ENCODE measurements at places on chromosomes 1 and 21.
A peak's percentile ranks its signal among the peaks of the same experiment; 100 is the strongest.

- DNase-seq: no peak
These were observed 3.6 kb downstream of the LEPR start for GRCh38 chr1:65423884-65424572.

GRCh38 chr1:13818926-13819325 is 118.9 kb downstream of the PRDM2 start:
- no peak for DNase-seq

DNA sequence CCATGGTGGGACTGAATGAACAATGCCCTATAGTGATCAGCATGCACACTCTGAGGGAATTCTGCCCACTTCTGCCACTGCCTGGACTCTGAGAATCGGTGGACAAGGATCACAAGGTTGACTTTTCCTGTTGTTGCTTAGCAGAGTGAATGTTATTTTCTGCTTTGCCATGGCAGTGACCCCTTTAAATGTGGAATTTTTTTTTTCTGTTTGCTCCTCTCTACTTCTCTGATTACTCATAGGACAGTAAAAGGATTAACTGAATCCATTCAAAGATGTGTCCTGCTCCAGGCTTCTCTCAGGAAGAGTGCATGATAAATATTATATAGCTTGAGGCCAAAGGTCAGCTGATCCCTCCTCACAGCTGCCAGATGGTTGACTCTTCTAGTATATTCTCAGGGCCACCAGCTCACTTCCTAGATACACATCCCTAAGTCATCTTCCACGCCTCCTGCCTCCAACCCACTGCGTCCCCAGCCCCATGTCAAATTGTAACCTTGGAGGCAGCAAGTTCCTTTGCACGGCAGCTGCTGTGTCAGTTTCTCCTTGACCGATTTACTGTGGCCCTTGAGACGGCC is 74.0 kb upstream of the RALGPS2 start:
- peak; percentile 93 for DNase-seq

DNA sequence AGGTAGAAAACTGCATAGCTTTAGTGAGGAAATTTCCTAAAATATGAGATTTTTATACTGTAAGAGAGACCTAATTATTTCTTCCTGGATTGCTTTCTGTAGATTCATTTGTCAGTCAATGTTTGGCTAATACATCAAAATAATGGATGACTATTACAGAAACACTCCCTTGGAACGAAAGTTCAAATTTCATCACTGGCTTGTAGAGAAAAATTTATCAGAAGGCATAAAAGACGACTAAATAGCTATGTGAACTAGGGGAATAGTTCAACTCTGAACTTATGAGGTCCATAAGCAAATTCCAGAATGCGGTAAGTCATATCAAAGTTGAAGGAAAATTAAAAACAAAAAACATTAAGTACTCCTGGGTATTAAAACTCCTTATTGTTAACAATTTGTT is 36.0 kb downstream of the WNT2B start:
- DNase-seq: no peak

DNA sequence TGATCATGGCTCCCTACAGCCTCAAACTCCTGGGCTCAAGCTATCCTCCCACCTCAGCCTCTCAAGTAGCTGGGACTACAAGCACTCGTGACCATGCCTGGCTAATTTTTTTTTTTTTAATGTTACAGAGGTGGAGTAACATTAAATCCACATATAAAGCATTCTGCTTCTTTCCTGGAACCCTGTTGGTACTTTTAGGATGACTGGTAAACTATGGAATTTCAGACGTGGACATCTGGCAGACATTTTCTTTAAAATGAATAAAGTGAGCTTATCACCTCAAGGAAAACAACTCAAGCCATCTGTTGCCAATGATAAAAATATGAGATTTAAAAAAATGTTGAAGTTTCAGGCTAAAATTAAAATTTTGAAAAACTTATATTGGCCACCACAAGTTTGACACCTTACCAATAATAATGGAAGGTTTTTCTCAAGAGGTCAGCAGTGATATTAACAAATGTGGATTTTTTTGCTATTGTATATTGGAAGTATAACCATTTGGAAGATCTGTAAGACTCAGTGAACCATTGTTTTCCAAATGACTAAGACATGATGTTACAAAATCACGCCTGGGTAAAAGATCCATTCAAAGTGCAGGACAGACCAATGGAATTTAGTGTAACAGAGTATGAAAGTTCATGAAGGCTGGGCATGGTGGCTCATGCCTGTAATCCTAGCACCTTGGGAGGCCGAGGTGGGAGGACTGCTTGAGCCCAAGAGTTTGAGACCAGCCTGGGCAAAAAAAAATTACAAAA is 52.7 kb upstream of the EIF4G3 start:
- DNase-seq: no peak

- DNase-seq: no peak
These were observed 635.9 kb downstream of the MATN1 start for GRCh38 chr1:30087465-30087864.

- DNase-seq: peak; percentile 63
These were observed 34.1 kb upstream of the GPR52 start for GRCh38 chr1:174413632-174414031.

DNA sequence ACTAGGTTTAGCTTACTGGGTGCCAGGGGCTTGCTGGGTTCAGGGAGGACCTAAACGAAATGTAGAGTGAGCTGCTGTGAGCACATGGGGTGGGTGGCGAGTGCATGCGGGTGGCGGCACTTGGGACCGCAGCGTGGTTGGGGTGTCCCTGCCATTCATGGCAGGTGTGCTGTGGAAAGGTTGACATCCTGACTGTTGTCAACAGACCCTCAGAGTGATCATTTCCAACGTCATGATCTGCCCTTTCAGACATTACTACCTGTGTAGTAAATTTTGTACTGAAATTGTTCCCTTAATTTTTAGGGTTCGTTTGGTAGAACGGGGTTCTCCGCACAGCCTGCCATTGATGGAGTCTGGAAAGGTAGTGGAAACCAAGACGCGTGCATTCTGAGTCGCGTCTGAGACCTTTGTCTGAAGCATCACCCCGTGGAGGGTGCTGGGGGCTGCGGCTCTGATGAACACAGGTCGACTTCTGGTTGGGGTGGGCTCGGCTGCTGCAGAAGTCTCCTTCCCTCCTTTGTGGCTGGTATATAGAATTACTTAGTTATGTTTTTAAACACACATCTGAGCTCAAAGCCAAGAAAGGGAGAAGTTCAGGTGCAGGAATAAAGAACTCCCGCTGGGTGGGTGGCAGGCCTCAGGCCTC is 43.3 kb downstream of the S100B start:
- no peak for DNase-seq

- DNase-seq: no peak
These were observed 23.2 kb downstream of the SLC44A5 start for GRCh38 chr1:75587692-75588091.

DNA sequence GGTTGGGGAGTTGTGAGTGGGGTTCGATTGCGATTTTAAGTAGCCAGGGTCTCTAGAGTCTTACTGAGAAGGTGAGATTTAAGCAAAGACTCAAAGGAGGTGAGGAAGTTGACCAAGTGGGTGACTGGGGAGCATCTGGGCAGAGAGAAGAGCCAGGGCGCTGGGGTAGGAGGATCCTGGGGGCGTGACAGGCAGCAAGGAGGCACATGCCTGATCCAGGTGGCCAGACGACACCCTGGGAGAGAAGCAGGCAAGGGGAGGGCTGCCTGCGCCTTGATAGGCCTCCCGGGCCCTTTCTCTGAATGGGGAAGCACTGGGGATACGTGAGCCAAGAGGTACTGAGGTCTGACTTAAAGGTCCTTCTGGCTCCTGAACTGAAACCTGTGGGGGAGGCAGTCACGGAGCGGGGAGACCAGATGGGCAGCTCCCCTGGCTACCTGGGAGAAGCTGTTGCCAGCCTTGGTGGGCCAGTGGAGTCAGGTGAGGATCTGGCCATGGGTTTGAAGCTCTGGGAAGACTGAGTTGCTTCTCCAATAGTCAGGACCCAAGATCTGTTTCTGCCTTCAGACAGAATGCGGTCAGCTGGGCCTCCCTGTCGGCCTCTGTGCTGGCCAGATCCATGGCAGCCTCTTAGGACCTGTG is 5.4 kb downstream of the ZBTB48 start:
- DNase-seq: no peak

GRCh38 chr1:51342591-51343206 is 12.3 kb upstream of the TTC39A start:
- DNase-seq: no peak

GRCh38 chr1:200653022-200653462 is 16.7 kb downstream of the DDX59 start:
- DNase-seq: no peak

GRCh38 chr1:54239631-54240031 is 39.7 kb downstream of the MRPL37 start:
- DNase-seq: no peak

DNA sequence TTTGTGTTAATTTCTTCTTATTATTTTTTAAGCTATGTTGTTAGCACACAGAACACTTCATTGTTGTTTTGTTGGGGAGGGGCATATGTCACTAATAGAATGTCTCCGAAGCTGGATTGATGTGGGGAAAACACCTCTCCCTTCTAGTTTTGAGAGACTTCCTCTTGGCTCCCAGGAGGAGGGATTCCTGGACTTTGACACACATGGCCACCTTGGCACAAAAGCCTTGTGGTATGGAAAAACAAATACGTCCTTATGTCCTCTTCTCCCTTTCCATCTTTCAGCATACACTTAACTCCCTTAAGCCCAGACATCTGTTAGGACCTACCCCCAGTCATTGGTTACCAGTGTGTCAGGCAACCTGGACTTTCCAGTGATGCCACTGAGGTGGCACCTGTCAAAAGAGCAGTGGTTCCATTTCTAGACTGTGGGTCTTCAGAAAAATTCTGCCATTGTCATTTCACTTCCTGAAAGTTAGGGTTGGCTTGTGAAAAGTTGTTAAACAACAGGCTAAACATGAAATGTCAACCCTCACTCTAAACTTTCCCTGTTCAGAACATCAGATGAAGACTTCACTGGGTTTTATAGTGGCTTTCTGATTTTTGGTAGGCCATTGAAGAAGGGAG is 12.5 kb upstream of the ABCB10 start:
- no peak for DNase-seq

DNA sequence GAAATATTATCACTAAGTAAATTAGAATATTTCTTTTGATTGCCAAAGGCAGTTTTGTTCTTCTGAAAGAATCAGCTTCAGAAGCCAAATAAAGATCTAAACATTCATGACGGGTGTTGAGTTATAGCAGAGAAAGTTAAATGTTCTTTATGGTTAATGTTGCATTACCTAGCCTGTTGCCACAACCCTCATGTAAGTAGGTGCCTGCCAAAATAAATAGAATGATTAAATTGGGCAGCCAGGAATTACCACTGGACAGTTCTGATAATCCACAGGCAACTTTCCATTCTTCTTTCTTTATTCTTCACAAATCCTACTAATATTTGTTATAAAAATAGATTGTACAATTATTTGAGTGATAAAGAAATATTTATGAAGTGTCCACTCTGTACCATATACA is 217.9 kb upstream of the NRIP1 start:
- no peak for DNase-seq

DNA sequence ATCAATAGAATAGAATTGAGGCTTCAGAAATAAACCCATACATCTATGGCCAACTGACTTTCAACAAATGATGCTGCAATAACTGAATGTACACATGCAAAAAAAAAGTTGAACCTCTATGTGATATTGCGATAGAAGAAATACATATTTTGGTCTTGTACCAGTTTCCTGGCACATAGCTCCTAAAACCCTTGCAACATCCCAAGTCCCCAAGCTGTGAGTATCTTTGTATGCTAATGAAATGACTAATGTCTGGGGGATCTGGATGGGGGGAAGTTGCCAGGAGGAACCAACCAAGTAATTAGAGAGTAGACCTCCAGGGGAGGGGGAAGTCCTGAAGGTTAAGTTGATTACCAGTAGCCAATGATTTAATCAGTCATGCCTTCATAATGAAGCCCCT is 24.4 kb downstream of the BLZF1 start:
- DNase-seq: no peak

- DNase-seq: no peak
These were observed 12.2 kb upstream of the FAM167B start for GRCh38 chr1:32234792-32235191.

DNA sequence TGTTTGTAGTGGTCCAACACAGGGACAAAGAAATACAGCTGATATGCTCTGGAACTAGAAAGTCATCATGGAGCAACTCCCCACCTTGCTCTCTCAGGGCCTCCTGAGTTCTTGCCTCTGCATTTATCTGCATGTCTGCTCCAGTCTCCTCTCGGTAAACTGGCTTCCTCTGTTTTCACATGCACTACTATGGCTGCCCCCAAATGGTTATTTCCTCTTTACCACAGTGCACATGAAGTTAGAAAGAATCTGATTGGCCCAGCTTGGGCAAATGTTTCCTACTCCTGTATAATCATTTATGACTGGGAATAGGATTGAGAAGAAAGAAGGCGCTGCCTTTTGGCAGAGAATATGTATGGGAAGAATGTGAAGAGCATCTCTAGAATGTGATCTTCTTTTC is 16.5 kb upstream of the PSMB2 start:
- DNase-seq: no peak

- peak; percentile 73 for DNase-seq
These were observed 61.5 kb downstream of the TOR3A start for GRCh38 chr1:179143322-179143721.

- DNase-seq: peak; percentile 48
These were observed 3.1 kb upstream of the BLACAT1 start for GRCh38 chr1:205458777-205459566.

- DNase-seq: no peak
These were observed 82.1 kb downstream of the CCDC18 start for GRCh38 chr1:93262645-93263044.

DNA sequence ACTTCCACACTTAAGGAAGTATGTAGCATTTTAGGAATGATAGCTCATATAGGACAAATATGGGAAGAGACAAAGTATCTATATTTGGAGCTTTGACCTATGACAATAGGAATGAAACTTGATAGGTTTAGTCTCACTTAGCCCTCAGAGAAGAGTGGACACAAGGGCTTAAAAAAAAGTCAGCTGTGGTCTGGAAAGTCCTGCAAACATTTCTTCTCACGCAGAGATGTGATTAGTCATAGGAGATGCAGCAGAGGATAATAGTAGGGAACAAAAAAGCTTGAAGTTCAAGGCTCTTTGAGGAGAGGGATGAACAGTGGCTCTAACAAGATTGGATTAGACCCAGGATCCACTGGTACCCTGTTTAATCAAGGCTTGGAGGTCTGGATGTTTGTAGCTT is 14.8 kb upstream of the RNF220 start:
- DNase-seq: peak; percentile 48

DNA sequence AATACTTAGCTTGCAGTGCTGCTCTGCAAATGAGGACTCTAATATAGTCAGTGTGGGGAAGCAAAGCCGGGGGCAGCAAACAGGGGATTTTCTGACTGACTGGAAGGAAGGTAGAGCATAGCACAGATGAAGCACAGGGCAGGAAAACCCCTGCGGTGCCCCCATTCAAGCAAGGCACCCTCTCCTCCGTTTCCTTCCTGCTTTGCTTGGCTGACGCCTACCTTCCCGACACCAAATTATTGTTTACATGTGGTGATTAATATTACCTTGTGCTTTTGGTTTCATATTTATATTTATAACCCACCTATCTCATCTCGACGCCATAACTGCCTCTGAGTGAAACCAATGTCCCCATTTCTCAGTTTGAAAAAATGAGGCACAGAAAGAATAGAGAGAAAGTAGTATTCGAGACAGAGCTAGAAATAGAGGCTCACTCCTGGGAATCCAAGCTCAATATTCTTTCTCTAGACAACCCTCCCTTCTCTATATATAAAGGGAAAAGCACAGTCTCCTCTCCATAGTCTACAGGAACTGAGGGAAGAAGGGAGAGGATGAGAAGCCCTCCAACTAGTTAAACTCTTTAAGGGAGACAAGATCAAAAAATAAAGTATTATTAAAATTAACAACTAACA is 41.3 kb downstream of the PIK3C2B start:
- DNase-seq: no peak

GRCh38 chr1:167689567-167689920 is 32.2 kb upstream of the MPZL1 start:
- peak; percentile 39 for DNase-seq
